Activated naive CD8-positive, alpha-beta T cell treated with anti-CD3 and anti-CD28 coated beads, Interleukin-2, amount 50 U/mL, for 24 hours (primary cell): ENCODE measurements at places on chromosomes 3 and 15.

DNA sequence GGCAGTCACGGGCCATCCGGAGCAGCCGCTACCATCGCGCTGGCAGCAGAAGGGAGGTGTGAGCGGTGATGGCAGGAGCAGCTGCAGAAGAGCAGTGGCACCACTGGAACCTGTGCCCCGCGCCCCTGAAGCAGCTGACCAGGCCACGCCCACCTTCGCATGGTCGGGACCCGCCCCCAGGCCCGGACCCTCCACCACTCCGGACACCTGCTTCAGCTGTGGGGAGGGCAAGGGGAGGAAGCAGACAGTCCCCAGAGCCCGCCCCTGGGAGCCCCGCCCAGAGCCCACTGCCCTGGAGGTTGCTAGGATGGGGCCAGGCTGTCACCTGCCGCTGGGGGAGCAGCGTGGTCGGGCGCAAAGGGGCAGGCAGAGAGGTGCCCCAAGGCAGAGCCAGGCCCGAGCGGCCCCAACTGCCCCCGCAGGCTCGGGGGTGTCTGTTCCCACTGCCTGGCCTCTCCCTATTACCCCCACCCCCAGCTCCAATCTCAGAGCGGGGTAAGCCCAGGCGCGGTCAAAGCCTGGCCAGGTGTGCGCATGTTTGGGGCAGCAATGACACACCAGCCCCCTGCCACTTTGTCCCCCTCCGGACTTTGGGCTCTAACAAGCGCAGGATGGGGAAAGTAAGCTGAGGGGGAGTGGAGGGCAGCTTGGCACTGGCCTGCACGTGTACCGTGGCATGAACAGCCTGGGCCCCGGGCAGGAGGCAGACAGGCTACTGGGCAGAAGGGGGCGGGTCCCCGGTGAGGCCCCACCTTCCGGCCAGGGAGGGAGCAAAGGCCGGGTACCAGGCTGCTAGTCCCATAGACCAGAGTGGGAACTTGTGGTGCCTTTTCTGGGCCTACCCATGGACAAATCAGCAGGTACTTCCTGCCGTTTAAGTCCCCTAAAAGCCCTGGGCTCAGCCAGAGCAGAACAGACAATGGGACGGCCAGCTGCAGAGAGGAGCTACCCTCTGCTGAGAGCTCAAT is 8.7 kb downstream of the SPCS1 start:
- DNase-seq = no peak

GRCh38 chr15:26197719-26198118 is 334.6 kb upstream of the ATP10A start:
- DNase-seq = no peak

GRCh38 chr3:151726016-151726415 is 7.7 kb upstream of the AADACL2 start:
- no peak for DNase-seq

GRCh38 chr15:69983696-69984265 is 113.9 kb downstream of the TLE3 start:
- DNase-seq = no peak
